Body of pancreas (tissue), 4 donors: ENCODE measurements at places on chromosomes 5 and 9. TPM values are rescaled to one million over a fixed set of nuclear protein-coding genes. Genes with fewer than 3 reads are reported as not detected.

GRCh38 chr5:180641566-180641900 lies 7.9 kb downstream of the FLT4 start:
- no peaks in the 10 kb centered on the region for H3K4me1 ChIP-seq
- H3K4me3 ChIP-seq, result no peak overlapping the region
- DNase-seq, result peak; percentile 0
- H3K27ac ChIP-seq, result no peak overlapping the region
- no peaks in the 10 kb centered on the region for H3K27me3 ChIP-seq

- no peak overlapping the region for H3K27ac ChIP-seq
- no peaks in the 10 kb centered on the region for H3K4me1 ChIP-seq
- H3K27me3 ChIP-seq, result no peaks in the 10 kb centered on the region
- no peaks in the 10 kb centered on the region for H3K36me3 ChIP-seq
- DNase-seq, result no peak
Observed at GRCh38 chr5:122030251-122030650, 47.8 kb downstream of the LOX start.

GRCh38 chr9:86946201-86947145 lies 833 bp downstream of the GAS1 start:
- peak overlapping the region; percentile 96 for H3K27ac ChIP-seq
- DNase-seq, result peak; percentile 80
- peaks cover 34% of the 10 kb centered on the region for H3K4me1 ChIP-seq
- H3K27me3 ChIP-seq, result no peaks in the 10 kb centered on the region
- peak overlapping the region; percentile 80 for H3K4me3 ChIP-seq

GRCh38 chr5:94433397-94434163 lies 184.8 kb downstream of the KIAA0825 start:
- H3K4me3 ChIP-seq, result no peak overlapping the region
- DNase-seq, result peak; percentile 87
- H3K36me3 ChIP-seq, result no peaks in the 10 kb centered on the region
- no peaks in the 10 kb centered on the region for H3K27me3 ChIP-seq

DNA sequence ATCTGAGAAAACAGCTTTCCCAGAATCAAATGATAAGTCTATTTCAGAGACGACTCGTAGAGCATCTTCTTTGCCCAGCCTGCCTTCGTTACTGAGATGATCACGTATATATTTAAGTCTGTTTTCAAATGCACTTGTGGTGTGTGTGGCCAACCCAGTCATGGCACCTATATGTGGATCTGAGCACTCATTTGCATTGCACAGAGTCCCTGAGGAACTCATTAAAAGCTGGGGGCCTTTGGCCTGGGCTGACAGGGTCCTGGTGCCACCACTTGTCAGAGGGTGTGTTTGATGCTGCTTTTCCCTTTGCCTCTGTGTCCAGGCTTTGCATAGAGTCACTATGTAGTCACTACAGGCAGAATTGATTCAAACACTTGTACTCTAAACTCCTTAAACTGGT lies 17.4 kb upstream of the DMRT3 start:
- H3K4me1 ChIP-seq, result no peaks in the 10 kb centered on the region
- no peaks in the 10 kb centered on the region for H3K36me3 ChIP-seq
- no peak overlapping the region for H3K27ac ChIP-seq
- H3K27me3 ChIP-seq, result no peaks in the 10 kb centered on the region

DNA sequence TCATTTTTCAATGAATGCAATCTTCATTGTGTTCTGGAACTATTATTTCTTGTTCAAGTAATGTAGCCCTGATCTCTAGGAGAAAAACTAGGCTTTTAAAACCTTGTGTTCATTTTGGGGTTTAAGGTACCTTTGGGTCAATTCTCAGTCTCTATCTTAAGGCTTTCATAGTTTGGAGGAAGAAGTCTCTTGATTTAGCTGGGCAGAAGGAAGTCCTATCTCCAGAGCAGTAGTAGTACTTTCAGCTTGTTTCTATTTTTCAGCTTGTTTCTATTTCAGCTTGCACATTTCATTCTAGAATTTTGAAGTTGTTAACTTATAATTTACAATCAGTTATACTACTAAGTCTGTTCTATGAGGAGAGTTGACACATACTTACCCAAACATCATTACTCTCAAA lies 15.2 kb downstream of the CSNK1G3 start:
- H3K27ac ChIP-seq, result no peak overlapping the region
- H3K36me3 ChIP-seq, result no peaks in the 10 kb centered on the region
- H3K27me3 ChIP-seq, result no peaks in the 10 kb centered on the region
- no peak for DNase-seq
- no peak overlapping the region for H3K4me3 ChIP-seq
- peaks cover 17% of the 10 kb centered on the region for H3K4me1 ChIP-seq

Gene HAPLN1
- total RNA-seq, result not detected

Gene MEGF9
- 9.9 TPM for total RNA-seq
